NCI-H1105 (cell line): ENCODE measurements at places on chromosomes 16 and 17.

- no peak for DNase-seq
These were observed 437.6 kb downstream of the MAF start for GRCh38 chr16:79162977-79163376.

DNA sequence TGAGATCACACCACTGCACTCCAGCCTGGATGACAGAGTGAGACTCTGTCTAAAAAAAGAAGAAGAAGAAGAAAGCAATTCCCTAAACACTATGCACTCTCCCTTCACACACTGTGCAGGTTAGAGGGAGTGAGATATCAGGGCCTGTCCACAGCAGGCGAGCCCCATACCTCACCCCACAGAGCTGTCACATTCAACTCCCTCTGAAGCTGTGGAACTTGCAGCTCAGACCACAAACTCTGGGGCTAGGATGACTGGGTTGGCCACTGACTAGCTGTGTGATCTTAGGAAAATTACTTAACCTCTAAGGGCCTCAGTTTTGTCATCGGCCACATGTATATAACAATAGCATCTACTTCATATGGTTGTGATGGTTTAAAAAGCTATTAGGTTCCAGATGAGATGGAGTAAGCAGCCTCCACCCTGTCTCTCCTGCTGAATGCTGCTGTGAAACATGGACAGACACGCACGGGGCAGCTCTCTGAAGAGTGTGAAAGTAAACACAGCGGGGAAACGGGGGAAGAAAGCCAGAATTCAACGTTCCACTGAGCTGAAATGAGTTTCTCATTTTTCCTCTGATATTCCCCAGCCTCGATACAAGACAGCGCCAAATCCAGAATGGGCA lies 13.6 kb upstream of the PYY start:
- no peak for DNase-seq

DNA sequence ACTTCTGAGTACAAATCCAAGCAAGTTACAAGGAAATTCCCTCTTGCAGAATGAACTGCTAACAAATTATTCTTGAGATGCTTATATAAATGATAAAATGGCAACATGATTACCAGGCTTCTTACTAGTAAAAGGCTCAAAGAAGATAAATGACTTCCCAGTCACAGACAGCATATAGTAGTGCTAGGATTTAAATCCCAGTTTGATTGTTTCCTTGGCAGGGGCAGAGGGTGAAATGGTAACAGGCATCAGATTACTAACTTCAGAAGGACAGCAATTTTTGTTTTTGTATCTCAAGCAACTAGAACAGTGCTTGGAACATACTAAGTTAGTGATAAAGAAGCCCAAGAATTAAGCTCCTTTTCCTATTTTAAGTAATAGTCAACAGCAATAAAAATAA lies 102.8 kb downstream of the SSH2 start:
- DNase-seq, result no peak

- no peak for DNase-seq
These were observed 18.3 kb downstream of the PIK3R5 start for GRCh38 chr17:8947201-8947600.

GRCh38 chr17:28554565-28554964 lies 2.1 kb upstream of the UNC119 start:
- DNase-seq, result no peak

DNA sequence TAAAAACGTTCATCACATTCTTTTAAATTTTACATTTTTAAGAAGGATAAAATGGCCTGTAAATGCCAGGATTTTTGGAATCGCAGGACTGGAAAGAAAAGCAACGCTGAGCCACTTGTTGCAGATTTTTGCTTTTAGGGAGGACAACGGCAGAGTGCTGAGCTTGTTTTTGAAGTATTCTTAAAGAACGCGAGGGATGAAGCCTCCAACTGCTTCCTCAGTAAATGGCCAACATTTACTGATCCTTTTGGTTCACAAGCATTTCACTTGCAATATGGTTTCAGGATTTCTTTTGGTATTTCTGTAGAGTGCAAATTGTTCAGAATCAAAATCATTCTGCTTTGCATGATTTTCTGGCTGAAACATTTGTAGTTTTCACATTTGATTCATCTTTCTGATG lies 2.8 kb upstream of the KRT23 start:
- no peak for DNase-seq

DNA sequence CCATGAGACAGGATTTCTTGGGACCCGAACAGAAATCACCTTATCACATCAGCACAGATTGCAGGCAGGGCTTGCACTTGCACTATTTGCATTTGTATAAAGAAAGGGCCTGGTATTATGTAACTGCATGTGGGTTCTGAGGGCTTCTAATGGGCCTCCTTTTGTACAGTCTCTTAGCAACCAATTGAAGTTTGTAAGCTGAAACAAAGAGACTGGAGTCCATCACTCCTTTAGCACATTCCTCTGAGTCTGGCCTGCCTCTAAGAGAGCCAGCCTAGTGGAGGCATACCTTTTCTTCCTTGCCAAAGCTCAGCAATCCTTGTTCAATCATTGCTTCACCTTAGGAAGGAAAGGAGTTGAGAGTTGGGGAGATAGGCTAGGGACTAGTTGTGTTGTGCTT lies 387.1 kb downstream of the XYLT1 start:
- DNase-seq, result no peak

GRCh38 chr17:3771140-3771539 lies 29.8 kb downstream of the ITGAE start:
- no peak for DNase-seq

- DNase-seq, result no peak
These were observed 274.1 kb downstream of the CPPED1 start for GRCh38 chr16:12529582-12529981.

DNA sequence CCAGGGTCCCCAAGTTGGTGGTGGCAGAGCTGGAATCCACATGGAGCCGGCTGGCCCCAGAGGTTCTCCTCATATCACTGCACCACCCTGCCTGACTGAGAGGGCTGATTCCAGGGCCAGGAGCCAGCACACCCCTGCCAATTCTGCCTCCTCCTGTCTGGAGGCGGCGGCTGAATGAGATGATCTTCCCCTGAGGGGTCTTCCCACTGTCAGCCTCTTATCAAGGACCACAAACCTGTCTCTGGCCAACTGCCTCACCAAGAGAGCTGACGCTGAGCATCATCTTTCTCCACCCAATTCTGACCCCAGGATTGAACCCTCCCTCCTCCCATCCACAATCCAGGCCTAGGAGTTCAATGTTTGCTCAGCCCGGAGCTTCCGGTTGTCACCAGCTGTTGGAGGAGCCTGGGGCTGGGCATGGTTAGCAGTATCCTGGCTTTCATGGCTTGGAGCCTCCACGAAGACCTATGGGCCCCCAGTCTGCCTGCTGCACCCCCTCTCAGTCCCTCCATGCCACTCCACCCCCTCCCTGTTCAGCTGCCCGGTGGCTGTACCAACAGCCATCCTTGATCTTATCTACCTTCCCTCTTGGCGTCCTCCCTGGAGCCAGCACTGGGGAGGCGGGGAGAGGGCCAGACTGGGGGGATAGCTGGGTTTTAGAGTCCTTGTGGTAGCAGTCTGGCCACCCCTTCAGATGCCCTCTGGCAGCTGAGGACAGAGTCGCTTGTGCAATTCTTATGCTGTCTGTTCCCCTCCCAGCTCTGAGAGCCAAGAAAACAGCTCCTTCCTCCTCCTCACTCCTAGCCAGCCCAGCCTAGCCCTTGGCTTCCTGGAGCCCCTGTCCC lies 25.6 kb downstream of the ABCC3 start:
- no peak for DNase-seq

DNA sequence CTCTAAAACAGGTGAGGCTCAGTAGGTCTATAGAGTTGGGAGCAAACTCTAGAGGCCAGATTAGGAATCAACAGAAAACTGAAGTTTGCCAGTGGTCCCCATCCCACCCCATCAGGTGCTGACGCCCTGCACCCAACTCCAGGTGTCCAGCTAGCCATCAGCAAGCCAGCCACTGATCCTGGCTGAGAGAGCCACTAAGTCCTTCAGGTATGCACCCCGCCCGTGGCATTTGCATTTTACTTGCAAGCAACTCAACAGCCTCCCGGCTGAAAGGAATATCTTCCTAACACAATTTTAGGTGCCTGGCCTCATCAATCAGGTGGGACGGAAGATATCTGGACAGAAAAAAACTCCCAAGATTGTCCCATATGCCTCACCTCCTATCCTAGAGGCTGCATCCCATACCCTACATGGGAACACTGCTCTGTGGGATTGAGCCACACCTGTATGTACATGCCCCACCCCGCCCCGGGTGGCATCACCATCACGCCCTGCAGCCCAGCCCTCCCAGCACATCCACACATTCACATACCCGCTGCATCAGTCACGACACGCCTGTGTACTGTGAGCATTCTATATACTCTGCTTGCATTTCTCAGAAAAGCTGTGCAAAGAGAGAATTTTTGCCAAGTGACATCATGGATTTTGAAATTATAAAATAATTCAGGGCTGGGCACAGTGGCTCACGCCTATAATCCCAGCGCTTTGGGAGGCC lies 8.3 kb downstream of the OTOP3 start:
- no peak for DNase-seq

GRCh38 chr16:4615384-4616046 lies 827 bp upstream of the UBALD1 start:
- no peak for DNase-seq

DNA sequence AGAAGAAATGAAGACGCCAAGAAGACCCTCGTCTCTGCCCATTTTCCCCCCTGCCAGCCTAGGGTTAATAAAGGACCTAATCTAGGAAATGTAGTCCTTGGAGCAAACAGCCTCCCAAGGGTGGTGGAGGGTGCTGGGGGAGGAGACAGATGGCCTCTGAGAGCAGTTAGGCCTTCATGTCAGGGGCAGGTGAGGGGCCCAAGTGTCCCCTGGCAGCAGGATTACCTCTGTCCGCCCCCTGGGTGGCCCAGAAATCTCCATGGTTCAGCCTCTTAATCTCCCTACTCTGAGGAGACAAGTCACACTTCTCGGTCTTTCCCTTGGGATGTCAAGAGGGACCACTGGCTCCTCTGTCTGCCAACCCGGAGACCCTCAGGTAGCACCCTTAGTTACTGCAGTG lies 365.4 kb upstream of the TNRC6C start:
- DNase-seq, result no peak

- no peak for DNase-seq
These were observed 16.4 kb downstream of the FAM20A start for GRCh38 chr17:68584581-68585303.

- DNase-seq, result no peak
These were observed 167.8 kb upstream of the CACNG5 start for GRCh38 chr17:66667090-66667489.
